Lower leg skin (tissue), 4 donors: ENCODE measurements at places on chromosomes 6 and 20.

- no peak for DNase-seq
Observed at GRCh38 chr6:1770435-1770843, 160.7 kb downstream of the FOXC1 start.

DNA sequence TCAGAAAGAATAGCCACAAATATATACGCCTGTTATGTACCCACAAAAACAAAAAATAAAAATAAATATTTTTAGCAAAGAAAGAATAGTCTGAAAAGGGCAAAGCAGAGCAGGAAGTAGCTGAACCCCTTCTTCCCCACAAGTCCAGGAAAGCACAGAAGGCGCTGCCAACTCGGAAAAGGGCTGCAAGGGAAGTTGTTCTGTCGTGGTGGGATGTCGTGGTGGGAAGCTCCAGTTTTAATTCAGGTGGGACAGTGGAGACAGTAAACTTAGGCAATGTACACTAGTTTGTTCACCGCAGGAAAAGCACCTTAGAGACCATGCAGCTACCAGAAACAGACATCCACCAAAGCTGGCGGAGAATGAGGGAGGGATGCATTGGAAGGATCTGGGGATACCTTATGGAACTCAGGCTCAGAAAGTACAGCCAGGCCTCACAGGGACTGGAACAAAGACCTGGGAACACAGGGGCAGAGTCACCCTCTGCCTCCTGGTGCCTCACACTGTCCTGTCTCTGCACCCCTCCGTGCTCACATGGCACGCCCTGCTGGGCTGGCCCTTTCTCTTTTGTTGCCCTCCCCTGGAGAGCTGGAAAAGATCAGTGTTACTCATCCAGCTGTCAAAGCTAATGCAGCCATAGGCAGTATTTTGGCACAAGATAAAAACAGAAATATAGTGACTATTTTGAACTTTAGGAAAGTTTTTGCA is 3.3 kb upstream of the APMAP start:
- DNase-seq: no peak

DNA sequence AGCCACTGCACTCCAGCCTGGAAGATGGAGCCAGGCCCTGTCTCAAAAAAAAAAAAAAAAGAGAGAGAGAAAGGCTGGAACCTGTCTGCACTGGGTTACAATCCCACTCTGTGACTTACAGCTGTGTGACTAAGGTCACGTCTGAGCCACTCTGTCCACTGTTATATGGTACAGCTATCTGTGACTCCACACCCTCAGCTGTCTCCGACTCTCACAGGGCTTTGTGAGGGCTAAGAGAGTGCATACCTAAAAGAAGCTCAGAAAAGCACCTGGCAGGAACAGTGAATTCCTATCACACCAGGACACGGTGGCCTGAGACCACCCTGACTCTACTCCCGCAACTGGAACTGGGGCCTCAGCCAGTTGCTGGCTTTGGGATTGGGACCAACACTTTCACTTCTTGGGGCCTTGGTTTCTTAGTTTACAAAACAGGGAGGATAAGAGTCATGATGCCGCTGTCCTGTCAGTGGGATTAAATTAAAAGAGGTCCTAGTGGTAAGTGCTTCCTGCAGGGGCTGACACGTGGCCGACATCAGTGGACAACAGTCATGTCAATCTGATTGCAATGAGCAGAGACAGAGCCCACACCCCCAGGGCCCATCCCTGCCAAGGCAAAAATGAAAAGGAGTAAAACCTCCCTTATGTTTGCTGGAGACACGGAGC is 5.7 kb upstream of the CD93 start:
- DNase-seq: no peak

GRCh38 chr6:24006254-24006653 is 119.8 kb upstream of the NRSN1 start:
- DNase-seq: no peak

GRCh38 chr6:163998496-163998895 is 584.0 kb downstream of the QKI start:
- DNase-seq: no peak

DNA sequence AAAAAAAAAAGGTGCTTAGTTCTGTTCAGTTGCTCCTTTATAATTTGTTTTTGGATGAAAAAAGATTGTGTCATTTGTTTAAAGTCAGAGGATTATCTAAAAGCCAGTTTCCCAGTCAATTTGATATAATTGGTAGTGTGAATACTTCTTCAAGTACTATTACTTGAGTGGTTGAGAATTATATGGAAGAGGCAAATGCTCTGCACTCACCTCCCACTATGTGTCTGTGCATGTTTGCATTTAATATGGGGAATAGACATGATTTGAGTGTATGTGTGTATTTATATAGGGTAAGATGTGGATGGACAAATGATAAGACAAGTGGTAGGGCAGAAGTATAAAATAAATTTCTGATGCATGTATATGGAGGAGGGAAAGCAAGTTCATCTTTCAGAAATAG is 15.8 kb downstream of the GJA1 start:
- DNase-seq: no peak

DNA sequence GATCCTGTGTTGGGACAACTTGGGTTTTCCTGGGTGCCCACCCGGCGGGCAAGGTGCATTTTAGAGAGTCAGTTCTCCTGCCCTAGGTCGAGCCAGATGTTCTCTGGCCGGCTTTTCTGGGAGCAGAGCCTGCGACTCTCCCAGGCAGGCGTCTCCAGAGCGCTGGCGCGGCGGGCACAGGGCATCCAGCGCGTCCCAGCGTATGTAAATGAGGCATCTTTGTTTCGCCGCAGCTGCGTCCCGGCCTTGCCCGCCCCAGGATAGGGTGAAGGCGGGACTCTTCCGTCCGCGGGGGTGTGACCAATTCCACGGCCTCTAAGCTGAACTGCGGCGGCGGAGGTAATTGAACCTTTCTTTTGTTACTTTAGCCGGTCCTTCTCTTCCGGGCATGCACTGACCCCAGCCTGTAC is 9.1 kb downstream of the GRIK2 start:
- no peak for DNase-seq

DNA sequence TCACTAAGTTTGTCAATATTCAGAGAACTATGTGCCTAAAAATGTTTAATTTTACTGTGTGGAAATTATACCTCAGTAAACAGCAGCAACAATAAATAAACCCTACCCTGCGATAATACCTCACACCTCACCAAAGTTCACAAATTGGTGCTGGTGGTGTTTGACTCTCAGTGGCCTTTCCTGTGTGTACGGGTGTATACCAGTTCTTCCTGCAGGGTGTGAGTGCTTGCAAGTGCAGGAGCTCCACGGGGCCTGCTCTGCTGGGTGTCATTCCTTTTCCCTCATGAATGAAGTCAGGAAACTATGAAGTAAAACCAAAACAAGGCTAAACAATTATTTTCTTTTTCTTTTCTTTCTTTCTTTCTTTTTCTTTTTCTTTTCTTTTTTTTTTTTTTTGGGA is 4.1 kb upstream of the ENPP5 start:
- DNase-seq: no peak

DNA sequence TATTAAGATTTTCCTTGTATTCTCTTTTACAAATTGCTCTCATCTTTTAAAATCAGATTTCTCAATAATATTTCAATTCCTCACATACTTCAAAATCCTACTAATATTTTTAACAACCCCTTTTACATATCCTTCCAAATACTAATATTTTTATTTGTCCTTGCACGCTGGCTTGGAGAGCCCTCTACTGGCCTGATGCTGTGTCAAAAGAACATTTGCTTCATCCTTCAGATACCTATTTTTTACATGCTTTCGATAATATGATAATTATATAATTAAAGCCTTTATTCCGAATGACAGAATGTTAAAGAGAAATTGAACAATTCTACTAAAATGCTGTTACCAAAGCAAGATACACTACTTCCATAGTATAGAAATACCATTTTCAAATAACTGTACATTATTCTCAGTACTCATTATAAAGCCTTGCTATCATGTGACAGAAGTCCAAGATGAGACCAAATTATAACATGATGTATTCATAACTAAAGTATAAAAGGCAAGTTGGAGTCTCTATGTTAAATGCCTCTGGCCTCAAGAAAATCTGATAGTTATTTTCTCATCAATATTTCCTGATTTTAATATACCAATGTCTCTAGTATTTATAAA is 39.0 kb upstream of the PLN start:
- DNase-seq: no peak

DNA sequence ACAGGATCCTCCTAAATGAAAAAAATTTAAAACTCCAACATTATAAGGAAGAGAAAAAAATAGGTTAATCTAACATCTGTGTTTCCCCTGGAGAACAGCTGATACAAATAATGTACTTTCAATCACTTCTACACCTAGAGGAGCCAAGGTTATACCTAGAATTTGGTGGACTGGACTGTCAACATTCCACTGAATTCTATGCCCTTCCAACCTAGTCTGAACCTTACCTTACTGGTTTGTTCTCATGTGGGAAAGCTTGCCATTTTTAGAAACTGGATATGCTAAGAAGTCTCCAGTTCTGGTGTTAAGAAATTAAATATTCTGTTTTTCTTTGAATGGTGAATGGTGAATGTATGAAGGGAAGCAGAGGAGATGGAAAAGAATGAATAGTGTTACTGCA is 162.4 kb downstream of the DST start:
- no peak for DNase-seq

DNA sequence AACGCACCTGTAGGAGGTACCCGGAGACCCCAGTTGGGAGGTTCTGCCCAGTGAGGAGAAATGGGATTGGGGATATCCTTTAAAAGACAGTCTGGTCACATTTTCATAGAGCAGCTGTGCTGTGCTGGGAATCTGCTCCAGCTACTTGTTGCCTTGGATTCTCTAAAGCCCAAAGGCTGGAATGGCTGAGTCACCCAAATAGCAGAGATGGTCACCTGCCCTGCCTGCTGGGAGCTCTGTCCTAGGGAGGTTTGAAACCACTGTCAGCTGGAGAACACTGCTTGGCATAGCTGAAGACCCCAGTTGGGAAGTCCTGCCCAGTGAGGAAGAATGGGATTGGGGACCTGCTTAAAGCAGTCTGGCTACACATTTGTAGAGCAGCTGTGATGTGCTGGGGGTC is 34.8 kb upstream of the TFB1M start:
- no peak for DNase-seq
